ENCODE measurements at places on chromosomes 2 and 18.

GRCh38 chr2:127661949-127662510 is 13.3 kb downstream of the LIMS2 start:
- DNase-seq, result no peak

- no peak for DNase-seq
Observed at GRCh38 chr2:136325844-136326331, 207.9 kb upstream of the CXCR4 start.

- DNase-seq, result no peak
Observed at GRCh38 chr2:25829377-25829704, 48.9 kb downstream of the ASXL2 start.

GRCh38 chr2:190682168-190682567 is 33.3 kb downstream of the NAB1 start:
- DNase-seq, result peak; percentile 71

DNA sequence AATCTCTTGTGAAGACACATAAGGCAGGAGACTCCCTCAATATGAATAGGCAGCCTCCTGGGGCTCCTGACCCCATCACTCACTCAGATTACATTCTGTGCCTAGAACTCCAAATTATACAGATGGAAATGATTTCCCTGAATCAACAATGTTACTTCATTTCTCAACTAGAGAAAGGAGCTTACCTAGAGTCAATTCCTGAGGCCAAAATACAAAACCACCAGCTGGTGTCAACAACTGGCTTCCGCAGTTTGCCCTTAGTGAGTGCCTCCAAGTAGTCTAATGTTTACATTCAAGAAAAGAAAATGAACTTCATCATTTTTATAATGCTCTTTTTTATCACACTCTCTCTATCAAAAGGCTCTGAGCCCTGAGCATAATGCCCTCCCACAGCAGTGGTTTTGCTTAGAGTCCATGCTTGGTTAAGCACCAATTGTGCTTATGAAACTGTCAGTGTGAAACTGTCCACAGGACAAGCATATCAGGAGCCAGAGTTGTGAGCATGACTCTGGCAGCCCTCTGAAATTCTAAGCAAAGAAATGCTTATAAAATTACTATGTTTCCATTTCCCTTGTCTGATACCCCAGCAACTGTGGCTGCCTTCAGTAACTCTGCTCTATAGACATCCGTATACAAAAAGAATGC is 305.7 kb upstream of the PKDCC start:
- peak; percentile 20 for DNase-seq

DNA sequence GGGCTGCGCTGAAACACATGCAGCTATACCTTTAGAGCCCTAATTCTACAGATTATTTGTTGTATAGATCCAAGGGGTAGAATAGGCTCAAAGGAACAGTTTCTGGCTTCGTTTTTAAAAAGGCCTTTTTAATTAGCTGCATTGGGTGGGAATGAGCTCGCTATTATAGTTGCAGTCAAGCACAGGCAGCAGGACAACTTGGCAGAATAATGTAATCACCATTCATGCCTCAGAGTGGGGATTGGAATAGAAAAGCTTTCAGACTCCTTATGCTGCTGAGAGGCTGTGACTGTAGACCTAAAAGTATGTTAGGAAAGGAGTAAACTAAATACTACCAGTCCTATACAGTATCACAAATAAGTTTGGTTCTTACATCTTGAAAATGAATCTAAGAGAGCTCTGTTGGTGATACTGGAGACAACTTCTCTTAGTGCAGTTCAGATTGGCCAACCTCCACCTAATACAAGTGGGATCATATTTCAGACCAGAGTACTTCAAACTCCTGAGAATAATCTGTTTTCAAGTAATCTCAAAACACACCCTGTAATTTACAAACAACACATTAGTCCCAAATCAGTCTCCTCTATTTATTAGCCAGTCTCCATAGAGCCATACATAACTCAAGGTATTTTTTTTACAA is 121.4 kb downstream of the ANTXR1 start:
- DNase-seq, result no peak
